Heart left ventricle (tissue), 16 donors: ENCODE measurements at places on chromosomes 7 and 10. TPM values are rescaled to one million over a fixed set of nuclear protein-coding genes. Genes with fewer than 3 reads are reported as not detected.

The ZNF804B gene
- total RNA-seq = not detected

The MORN4 gene
- 17.1 TPM for total RNA-seq

The FAM25C gene
- total RNA-seq = not detected

The AGAP5 gene
- 3.3 TPM for total RNA-seq

- no peaks in the 10 kb centered on the region for H3K4me1 ChIP-seq
- no peaks in the 10 kb centered on the region for H3K36me3 ChIP-seq
- no peak overlapping the region for H3K27ac ChIP-seq
- DNase-seq = no peak
These were observed 94.2 kb downstream of the CDK14 start for GRCh38 chr7:90690159-90690858.
